ENCODE measurements at places on chromosomes 1 and 21.

DNA sequence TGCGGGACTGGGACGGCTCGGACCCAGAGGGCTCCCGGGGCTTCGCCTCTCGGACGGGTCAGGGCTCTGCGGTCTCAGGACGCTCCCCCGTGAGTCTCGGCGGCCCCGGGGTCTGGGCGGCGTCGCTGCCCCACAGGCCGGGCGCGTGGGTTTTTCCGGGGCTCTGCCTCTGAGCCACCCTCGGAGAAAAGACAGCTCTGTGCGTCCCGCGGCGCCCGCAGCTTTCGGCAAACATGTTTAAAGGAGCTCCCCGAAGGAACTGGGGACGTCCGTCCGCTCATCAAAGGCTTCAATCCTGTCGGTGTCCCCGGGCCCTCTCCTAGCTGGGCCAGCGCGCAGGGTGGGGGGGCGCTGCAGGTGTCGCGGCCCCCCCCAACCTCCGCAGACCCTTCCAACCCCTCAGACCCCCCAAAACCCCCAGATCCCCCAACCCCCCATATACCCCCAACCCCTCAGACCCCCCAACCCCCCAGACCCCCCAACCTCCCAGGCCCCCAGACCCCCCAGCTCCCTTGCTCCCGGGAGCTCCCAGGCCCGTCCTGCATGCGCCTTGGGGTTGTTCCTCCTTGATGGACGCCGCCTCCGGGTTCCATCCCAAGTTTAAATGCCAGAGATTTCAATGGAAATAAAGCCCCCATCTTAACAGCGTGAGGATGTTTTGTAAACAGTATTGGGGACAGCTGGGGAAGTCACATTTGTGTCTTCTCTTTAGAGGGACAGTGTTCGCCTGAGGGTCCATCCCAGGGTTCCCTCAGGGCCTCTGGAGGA, 996 bp upstream of the C1orf159 start:
- no peak for DNase-seq

- no peak for DNase-seq
Observed at GRCh38 chr1:240280560-240281322, 189.1 kb downstream of the FMN2 start.

GRCh38 chr1:162458236-162458635, 39.4 kb upstream of the UHMK1 start:
- DNase-seq = no peak

GRCh38 chr21:42486531-42486930, 9.5 kb downstream of the RSPH1 start:
- no peak for DNase-seq

- DNase-seq = no peak
Observed at GRCh38 chr1:12087797-12088314, 24.8 kb downstream of the TNFRSF8 start.

- DNase-seq = no peak
Observed at GRCh38 chr1:227816750-227817446, 1.4 kb downstream of the PRSS38 start.

DNA sequence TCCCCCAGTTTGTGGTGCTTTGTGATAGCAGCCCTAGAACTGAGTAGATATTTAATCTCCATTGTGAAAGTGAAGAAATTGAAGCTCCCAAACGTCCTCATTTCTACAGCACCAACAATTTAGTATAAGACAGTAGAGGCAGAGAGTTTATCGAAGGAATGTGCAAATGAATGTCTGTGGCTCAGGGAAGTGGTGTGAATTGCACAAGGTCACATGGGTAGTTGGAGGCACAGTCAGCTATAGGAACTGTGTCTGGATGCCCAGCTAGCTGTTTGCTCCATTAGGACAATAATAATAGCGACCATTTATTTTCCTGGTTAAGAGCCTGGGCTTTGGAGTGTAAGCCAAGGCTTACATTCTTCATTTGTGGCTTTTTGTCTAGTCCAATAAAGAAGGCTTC, 144.4 kb upstream of the USP24 start:
- no peak for DNase-seq

DNA sequence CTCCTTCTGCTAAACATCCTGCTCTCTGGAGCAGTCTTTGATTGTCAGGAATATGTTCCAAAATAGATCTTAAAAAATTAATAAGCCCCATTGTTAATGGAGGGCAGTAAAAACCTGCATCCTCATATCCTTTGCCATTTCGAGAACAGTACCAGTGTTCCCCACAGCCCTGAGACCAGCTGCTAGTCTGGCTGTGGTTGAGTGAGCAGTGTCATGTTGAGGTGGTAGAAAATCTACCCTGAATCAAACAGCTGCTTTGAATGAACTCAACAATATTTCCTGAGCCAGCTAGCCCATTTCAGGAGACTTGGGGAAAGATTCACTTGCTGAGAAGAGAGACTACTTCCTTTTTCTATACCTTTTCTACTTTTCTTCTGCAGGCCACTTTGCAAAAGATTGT, 24.4 kb downstream of the FABP3 start:
- no peak for DNase-seq

- DNase-seq = no peak
Observed at GRCh38 chr1:8182034-8182761, 135.7 kb upstream of the SLC45A1 start.

GRCh38 chr1:58699011-58699762, 675 bp downstream of the MYSM1 start:
- peak; percentile 17 for DNase-seq

DNA sequence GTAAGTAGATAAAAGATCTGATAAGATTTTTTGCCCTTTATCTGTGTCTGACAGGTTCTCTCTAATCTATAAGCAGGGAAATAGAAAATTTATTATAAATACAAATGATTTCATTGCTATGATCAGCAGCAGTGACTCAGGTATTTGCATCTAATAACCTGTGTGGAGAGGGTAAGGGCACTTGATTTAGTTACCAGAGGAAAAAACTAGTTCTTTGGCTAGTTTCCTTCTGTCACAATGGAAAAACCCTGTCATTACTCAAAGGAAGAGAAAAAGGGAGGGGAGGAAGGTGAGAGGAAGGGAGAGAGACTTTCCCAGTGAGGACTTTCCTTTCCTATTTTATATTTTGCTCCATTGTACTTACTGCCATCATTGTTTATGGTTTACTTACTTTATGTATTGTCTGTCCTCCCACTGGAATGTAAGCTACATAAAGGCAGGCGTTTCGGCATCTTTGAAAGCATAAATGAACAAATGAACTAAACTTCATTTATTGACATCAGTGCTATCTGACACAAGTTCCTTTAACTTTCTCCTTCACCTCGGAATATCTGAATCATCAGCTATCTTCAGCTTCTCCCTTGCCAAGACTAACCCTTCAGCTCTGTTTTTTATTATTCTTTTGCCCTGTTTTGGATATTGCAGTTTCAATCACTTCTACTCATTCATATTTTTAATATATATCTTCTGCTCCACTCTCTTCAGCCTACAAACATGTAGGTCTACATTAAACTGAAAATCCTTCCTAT, 34.9 kb downstream of the WDR3 start:
- DNase-seq = no peak

DNA sequence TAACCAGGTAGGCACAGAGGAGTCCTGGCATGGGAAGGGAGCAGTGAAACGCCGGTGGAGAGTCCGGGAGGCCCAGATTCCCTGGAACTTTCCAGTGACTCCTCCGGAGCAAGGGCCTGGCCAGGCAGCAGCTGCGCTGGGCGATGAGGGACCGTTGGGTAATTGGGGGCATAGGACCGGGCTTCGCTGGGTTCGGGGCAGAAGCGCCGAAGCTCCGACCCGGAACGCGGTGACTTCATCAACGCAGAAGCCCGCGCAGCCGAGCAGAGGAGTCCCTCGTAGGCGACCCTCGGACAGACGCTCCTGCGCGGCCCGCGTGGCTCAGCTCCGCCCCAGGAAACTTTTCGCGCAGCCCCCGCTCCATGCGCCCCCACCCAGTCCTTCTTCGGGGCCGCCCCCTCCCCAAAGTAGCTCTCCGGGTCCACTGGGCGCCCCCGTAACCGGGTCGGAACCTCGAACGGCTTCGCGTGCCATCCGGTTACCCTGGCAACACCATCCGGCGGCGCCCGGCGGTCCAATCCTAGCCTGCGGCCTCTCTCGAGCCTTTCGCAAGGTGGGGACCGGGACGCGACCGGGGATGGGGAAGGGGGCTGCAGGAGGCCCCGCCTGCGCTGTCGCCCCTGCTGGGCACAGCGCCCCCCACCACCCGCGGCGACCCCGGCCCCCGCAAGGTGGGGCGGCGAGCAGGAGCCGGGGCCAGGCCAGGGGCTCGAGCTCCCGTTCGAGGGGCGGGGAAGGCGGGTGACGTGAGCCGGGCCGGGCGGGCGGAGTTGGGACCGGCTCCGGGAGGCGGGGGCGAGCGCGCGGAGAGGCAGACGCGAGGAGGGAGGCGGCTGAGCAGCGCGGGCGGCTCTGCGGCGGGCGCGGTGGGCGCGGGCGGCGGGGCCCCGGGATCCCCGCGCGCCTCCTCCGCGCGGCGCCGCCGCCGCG, at the start of gene AJAP1:
Gene AJAP1, plus strand, starts transcription at position 814 of the 930 bp plus-strand sequence. CDS start 817 bp downstream, outside the sequence.
- DNase-seq = peak; percentile 38

GRCh38 chr1:16208270-16208987, 4.0 kb downstream of the ARHGEF19 start:
- no peak for DNase-seq

DNA sequence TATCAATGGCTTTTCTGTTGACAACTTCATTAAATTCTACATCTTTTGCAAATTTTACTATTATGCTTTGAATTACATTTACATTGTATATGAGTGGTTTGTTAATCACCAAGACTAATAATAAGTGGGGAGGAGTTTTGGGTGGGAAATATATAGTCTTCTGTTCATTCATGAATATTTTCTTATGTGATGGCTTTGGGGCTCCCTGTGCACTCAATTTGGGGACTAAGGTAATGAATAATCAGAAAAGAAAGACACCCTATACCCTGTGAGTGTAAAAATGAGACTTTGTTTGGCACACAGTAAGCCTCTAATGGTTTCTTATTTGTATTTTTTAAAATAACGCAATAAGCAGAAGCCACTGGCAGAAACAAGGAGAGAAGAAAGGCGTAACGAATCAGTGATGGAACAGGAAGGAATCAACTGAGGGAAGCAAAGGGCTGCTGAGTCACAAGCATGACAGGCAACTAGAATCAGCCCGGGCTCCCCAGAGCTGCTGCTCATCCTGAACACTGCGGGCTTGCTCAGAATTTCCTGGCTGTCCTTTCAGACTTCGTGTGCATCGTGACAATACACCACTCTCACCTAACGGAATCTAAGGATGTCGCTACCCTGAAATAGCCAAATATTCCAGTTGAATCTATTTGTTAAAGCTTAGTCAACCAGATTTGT, 20.8 kb upstream of the RGS2 start:
- DNase-seq = peak; percentile 26

DNA sequence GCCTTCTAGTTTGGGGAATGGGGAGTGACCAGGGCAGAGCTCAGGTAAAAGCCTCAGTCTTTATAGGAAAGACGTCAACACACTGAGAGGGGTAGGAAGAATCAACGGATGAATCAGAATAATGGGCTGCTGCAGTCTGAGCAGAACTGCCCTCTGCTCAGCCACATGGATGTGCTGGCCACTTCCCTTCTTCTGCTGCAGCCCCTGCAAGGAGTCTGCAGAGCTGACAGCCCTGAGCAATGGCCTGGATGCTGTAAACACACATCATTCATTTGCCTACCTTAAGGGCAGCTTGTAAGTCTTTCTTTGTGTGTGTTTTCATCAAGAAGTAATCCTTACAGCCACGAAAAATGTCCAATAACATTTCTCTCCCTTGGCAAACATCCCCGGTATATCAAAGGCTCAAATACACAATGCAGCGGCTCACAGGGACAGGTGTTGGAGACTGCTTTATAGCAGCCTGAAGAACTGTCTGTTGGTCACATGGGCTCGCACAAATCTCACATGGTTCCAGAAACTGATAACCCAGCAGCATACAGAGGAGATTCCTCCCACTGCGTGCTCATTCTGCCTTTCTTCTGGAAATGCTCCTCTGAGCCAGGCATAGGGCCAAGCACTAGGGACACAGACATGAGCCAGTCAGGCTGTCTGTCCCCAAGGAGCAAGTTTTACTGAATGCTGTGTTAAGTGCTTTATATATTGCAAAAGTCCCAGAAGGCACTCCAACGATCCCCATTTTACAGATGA, 110.1 kb downstream of the HMGB4 start:
- no peak for DNase-seq

DNA sequence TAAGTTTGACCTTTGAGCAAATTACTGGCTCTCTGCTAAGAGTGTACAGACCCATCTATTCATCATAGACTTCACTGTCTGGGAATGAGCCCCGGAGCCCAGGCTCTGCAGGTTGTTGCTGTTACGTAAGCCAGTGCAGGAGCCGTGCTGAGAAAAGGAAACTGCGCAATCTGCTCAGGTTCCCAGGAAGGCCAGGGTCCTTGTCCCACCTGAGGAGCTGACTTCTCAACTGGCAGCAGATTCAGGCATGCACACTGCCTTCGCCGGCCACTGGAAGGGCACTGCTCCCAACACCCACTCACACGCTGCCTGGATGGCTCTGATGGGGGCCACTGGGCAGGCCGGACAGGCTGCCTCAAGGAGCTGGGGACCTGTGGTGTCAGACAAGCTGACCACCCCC, 19.5 kb downstream of the RCAN1 start:
- DNase-seq = no peak

DNA sequence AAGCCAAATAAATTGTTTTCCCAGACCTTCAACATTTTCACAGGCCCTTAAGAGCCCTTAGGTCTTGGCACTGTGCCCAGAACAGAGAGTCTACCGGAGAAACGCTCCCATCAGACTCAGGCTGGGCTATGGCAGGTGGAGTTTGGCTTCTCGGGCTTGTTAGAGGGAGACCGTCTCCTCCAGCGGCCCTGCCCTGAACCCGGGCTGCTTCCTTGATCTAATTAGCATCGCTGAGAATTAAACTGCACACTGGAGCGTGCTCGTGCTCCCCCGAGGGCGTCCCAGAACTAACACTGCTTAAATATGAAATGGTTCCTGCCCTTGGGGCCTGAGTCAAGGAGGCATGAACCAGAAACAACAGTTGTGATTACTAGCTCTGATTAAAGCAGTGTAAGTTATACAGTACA, 634.4 kb downstream of the MATN1 start:
- no peak for DNase-seq

GRCh38 chr21:42446531-42446930, 42.8 kb downstream of the UBASH3A start:
- no peak for DNase-seq

GRCh38 chr1:52098139-52098871, 42.2 kb downstream of the BTF3L4 start:
- DNase-seq = no peak

DNA sequence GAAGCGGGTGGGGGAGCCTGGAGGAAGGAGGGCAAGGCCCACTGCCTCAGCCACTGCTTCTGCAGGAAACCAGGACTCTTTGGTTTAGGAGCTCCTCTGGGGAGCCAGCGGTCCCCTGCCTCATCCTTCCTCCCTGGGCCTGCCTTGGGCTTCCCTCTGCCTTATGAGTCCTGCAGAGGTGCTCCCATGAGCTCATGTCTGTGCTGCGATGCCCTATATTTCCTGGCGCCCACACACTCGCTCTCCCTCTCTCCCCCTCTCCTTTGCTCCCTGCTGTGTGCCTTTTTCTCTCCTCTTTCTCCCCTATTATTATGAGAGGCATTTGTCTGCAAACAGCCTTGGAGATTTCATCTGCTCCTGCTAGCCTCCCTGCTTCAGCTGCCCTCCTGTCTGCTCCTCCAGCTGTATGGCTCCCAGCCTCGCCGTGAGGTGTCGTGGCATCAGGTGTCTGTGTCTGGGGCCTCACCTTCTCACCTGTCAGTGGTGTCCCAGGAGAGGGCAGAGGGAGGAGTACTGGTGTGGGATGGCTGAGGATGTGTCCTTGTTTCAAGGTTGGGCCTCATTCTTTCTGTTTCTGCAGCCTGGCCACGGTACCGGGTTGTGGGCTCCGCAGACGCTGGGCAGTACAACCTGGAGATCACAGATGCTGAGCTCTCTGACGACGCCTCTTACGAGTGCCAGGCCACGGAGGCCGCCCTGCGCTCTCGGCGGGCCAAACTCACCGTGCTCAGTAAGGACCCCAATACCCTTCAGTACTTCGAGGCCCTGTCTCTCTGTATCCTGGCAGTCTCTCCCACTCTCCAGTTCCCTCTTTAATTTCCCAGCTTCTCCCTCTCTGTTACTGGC, 84.2 kb downstream of the KIRREL1 start:
- no peak for DNase-seq

All from endothelial cell (in vitro differentiated cells).